Hippocampal formation (tissue), 2 donors: ENCODE measurements at places on chromosomes 5 and 9.

DNA sequence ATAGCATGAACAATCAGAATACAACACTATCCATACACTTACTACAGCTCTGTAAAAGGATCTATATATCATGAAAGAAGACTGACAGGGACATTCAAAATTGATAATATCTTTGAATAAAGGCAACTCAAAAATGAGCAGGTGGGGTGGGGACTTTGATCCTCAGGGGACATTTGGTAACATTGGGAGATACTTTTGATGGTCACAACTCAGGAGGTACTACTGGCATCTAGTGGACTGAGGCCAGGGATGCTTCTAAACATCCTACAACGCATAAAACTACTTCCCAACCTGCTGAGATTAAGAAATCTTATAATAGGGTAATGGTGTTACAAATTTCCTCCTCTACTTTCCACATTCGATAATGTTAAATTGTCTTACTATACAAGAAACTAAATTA lies 243.9 kb downstream of the ARL15 start:
- no peak for DNase-seq

- no peak for DNase-seq
These were observed 24.4 kb downstream of the FAM163B start for GRCh38 chr9:133584559-133585476.

DNA sequence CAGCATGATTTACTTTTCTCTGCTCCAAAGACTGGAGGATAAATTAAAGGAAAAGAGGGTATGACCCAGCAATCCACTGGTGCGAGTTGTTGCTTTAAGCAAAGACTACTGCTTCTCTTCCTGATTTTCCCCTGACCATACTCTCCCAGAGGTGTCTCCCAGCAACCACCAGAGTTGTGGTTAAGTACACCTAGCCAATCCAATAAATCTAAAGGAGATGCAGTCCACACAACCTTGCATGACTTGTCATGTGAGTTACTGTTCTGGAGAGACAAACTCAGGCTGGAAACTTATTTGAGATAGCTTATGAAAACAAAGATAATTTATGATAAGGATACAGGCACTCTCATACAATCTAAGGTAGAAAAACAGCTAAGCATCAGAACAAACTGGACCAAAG lies 11.9 kb downstream of the TMC1 start:
- no peak for DNase-seq

GRCh38 chr9:78289474-78289873 lies 7.5 kb upstream of the PSAT1 start:
- no peak for DNase-seq

- DNase-seq: no peak
These were observed 835 bp downstream of the SRA1 start for GRCh38 chr5:140556438-140556837.

DNA sequence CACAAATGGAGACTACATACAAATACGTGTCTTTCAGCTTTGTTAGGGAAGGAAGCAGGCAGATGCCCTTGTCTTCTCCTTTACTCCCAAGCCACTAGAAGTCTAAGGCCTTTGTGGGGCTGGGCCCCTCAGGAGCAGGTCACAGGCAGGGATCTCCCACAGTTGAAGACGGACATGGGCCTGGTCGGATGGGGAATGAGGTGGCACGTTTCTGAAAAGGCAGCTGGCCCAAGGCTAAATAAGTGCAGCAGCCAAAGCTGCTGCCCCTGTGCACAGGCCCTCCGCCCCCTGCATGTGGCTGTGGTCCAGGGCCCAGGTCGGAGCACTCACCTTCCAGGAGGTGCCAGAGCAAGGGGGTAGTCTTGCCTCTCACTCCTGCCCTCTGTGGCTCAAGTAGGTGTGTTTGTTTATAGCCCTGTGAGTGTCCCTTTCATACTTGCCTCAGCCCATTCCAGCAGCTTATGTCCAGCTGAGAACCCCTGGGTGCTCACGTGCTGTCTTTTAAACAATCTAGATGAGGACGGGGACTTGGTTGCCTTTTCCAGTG lies 1.8 kb downstream of the SQSTM1 start:
- no peak for DNase-seq
